Motor neuron (in vitro differentiated cells): ENCODE measurements at places on chromosomes 6 and 20.

DNA sequence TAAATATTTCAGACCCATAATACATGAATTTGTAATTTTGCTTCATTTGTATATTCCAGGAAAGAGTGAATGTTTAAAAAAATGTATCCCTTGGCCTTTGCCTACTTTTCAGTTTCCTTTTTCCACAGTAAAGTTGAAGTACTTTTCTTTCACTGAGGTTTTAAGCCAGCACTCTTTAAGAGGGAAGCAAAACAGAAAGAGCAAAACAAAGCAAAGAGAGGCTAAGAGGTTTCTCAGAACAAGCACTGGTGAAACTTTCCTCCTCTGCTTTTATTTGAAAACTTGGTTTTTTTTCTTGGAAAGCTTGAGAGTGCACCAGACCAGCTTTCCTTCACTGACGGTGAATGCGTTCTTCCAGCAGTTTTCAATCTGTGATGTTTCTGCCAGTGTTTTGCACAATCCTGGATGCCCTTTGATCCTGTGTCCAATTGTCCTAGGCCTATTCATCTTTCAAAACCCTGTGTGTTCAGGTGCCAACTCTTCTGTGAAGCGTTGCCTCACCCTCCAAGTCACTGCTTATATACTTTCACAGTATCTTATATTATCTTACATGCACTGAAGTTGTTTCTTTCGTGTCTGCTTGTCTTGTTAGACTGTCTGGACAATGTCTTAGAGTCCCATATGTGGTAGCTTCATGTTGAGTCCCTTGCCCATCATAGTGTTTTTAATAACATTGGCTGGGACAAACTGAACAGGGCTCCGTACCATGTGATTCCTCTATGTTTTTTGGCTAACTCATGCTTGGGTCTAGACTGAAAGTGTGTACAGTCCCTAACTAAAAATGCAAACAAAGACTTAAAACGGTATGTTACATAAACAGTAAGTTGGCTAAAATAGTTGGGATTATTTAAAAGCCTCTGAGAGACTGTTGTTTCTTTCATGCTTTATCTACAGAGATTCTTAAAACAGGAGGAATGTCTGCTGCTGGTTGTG is 1.9 kb downstream of the RNF217 start:
- no peak for ATAC-seq

- no peak for ATAC-seq
Measured at GRCh38 chr6:128446497-128446896, 73.9 kb downstream of the PTPRK start.

- ATAC-seq: peak; percentile 18
Measured at GRCh38 chr6:53793318-53794136, 1.3 kb upstream of the LRRC1 start.

GRCh38 chr6:16273256-16273655 is 34.9 kb downstream of the GMPR start:
- no peak for ATAC-seq

DNA sequence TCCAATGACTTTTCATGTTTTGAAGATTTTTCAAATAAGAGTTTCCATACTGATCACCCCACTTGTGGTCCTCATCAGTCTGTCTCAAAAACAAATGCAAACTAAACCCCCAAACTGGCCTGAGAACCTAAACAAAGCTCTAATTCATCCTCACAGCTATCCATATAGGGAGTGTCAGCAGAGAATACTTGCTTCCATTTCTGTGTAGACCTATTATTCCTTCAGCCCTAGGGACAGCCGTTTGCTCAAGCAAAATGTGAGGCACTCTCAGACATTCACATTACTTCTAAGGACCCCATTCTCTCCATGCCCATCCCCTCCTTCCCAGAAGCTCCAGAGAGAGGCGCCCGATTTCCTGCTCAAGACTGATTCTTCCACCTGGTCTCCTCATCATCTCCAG is 24.6 kb downstream of the DNAAF9 start:
- ATAC-seq: no peak

GRCh38 chr6:39787322-39787721 is 4.9 kb upstream of the DAAM2 start:
- ATAC-seq: no peak

- ATAC-seq: no peak
Measured at GRCh38 chr20:36967636-36968035, 16.1 kb upstream of the SAMHD1 start.

DNA sequence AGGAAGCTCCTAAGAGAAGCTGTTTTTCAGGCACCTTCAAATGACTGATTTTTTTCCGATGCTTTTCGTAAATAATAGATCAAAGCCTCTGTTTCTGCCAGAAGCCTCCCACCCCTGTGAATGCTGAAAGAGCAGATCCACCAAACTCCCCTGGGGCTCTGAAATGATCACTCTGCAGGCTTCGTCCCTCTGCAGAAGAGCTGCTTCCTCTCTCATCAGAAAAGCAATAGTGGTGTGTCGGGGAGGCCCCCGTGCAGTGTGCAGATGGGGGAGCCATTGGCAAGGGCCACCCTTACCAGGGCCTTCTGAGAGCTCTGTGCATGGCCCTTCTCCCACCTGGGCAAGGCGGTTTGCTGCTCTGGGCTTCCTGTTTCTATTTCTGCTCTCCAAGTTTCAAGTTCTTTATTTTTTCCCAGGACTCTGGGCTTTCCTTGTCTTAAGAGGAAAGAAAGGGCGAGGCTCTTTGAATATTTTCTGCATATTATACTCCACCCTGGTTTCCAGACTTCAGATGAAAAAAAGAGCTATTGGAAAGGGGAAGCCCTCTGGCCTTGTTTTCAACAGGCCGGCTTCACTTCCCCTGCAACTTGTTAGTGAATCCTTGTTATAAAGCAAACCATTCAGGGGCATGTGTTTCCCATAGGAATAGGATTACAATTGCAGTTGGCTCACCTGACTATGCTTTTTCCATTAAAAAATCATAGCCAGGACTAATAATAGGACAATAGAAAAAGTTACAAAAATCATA is 155.2 kb downstream of the TTLL2 start:
- ATAC-seq: peak; percentile 87

DNA sequence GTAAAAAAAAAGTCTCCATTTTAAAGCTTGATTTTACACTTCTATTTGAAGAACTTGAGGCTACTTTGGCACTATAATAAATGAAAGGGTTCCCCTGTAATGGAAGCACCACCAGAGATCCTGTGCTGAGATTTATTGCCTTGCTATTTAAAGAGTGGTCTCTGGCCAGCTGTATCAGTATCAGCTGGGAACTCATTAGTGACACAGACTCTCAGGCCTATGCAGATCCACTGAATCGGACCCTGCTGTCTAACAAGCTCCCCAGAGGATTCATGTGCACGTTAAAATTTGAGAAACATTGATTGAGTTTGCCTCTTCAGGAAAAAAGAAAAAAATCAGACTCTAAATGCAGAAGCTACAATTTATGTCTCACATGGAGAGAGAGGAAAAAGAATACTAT is 299.9 kb upstream of the BMP2 start:
- peak; percentile 67 for ATAC-seq

GRCh38 chr6:38651121-38651784 is 11.5 kb upstream of the BTBD9 start:
- no peak for ATAC-seq

DNA sequence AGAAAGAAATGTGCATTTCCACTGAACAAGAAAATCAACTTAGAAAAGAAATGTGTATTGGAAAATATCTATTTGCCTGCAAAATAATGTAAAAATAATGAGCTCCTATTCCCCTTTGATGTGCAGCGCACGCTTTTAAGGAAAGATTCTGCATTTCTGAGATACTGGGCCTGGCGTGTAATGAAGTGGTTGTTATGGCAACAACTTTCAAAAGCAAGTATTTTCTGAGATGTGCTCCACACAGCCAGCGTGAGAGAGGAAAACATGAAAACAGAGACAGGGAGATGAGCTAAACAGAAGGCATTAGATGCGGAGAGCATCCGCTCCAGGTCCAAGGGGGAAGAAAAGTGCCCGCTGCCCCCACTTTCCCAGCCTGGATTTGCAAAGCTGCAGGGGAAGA is 39.1 kb upstream of the GTSF1L start:
- ATAC-seq: peak; percentile 47

- ATAC-seq: no peak
Measured at GRCh38 chr6:4983322-4983721, 20.5 kb downstream of the RPP40 start.

DNA sequence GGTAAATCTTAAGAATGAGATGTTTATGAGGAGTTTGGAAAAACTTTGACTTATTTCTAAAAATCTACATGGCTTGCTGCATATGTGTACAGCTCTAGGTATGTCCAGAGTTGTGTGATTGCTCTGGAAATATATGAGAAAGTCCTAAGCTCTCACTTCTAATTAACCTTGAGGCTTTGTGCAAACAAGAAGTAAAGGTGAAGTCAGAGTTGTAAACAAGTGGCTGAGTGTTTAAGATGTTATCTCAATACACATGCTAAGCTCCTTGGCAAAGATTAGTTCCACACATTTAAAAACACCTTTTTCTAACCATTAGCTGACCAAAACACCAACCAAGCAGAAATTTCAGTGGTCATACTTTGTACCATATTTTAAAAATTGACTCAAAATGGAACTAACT is 684.2 kb downstream of the HTR1B start:
- no peak for ATAC-seq

- ATAC-seq: no peak
Measured at GRCh38 chr6:34370361-34370760, 22.1 kb downstream of the NUDT3 start.

DNA sequence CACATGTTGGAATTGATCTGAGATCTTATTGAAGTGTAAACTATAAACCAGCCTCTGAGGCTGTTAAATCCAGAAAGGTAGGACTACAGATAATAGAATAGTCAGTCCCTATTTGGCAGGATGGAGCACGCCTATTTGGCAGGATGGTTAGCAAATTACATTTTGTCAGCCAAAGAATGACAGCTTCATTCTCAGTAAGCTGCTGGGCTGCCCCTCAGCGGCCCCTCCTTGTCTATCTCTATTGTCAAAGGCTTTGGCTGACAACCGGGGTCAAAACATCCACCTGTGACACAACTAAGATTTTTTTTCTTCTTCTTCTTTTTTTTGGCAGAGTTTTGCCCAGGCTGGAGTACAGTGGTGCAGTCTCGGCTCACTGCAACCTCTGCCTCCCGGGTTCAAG is 123.4 kb upstream of the ECI2 start:
- ATAC-seq: no peak

DNA sequence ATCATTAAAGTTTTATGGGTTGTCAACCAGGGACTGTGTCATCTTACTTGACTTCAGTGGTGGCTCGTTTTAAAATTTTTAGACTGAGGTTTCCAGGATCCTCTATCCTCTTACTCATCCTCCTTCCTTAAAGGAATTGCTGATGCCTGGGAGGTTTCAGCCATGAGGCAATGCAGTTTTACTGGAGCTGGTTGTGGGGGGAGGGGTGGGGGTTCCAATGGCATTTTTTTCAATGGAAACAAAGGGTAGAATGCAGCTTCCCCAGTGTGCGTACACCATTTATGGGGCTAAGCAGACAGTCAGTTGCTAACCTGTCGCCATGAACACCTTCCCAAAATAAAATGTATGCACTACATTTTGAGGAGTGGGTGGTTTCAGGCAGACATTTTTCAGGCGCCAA is 88.0 kb downstream of the METTL24 start:
- ATAC-seq: peak; percentile 37

DNA sequence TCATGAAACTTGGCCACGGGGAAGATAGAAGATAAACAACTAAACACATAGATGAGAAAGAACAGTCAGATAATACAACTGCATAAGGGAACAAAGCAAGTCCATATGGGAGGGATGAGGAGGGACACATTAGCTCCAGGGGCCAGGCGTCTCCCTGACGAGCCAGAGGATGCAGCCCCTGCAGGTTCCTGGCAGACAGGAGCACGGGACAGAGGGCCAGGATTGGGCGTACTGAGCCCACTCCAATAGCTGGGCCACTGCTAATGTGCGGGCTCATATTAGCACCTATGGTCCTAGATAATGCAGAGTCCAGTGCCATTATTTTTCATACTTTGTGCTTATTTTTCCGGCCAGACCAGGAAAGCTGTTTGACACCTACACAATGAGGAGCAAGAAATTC is 182.9 kb downstream of the ANKRD60 start:
- ATAC-seq: no peak

- ATAC-seq: no peak
Measured at GRCh38 chr20:63145156-63145555, 70.8 kb downstream of the YTHDF1 start.

GRCh38 chr6:27091661-27092315 is 155.7 kb upstream of the PRSS16 start:
- peak; percentile 96 for ATAC-seq

GRCh38 chr6:149185799-149186357 is 131.6 kb upstream of the TAB2 start:
- no peak for ATAC-seq

- no peak for ATAC-seq
Measured at GRCh38 chr20:5171064-5171789, 44.4 kb downstream of the CDS2 start.

- ATAC-seq: no peak
Measured at GRCh38 chr20:40966103-40966502, 62.5 kb upstream of the TOP1 start.

DNA sequence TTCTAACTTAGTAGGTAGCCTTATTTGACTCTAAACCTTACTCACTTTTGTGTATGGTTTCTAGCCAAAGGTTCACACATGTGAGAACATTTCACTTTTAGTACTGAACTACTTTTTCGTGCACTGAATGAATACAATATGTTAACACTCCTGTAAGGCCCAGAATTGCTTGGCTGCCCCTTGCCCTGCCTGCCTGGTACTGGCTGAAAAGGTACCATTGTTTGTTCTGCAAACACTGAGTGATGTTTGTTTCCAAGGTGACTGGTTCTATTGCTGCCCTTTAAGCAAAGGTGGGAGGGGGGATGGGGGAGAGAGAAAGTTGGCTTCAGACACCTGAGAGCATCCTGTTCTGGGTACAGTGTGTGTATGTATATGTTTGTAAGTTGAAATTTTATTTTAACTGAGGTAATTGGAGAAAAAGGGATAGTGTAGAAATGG is 31.2 kb downstream of the RREB1 start:
- no peak for ATAC-seq

DNA sequence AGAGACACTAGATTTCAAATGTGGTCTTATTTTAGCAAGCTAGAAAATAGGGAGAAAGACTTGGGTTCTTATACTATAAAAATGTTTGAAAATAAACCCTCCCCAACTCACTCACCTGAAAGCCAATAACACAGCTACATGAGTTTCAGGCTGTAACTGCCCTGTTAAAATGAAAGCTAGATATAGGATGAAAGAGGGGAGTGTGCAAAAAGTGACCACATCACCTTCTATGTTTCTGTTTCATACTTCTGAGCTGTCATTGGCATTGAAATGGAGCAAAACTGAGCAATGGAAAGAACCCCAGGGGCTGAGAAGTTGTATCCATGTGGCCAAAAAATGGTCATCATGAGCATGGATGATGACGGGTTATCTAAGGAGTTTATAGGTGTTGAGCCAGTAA is 148.1 kb upstream of the TENT5A start:
- ATAC-seq: no peak
